ENCODE measurements at places on chromosomes 7 and 10.

GRCh38 chr7:48298779-48299178 is 127.5 kb downstream of the ABCA13 start:
- DNase-seq: no peak
- no peak overlapping the region for H3K4me3 ChIP-seq
- H3K27ac ChIP-seq: no peak overlapping the region
- no peaks in the 10 kb centered on the region for H3K36me3 ChIP-seq

GRCh38 chr7:70640266-70640833 is 491.6 kb upstream of the GALNT17 start:
- DNase-seq: no peak
- H3K27me3 ChIP-seq: no peaks in the 10 kb centered on the region
- H3K36me3 ChIP-seq: no peaks in the 10 kb centered on the region
- no peak overlapping the region for H3K4me3 ChIP-seq
- no peak overlapping the region for H3K27ac ChIP-seq

- no peak for DNase-seq
- no peaks in the 10 kb centered on the region for H3K4me1 ChIP-seq
- H3K36me3 ChIP-seq: no peaks in the 10 kb centered on the region
- H3K27me3 ChIP-seq: no peaks in the 10 kb centered on the region
Observed at GRCh38 chr7:18815261-18815960, 302.0 kb downstream of the TWIST1 start.

- no peak overlapping the region for H3K4me3 ChIP-seq
- no peak for DNase-seq
- H3K36me3 ChIP-seq: peaks cover 10% of the 10 kb centered on the region
- no peaks in the 10 kb centered on the region for H3K4me1 ChIP-seq
Observed at GRCh38 chr10:102147561-102147960, 4.6 kb upstream of the NOLC1 start.

DNA sequence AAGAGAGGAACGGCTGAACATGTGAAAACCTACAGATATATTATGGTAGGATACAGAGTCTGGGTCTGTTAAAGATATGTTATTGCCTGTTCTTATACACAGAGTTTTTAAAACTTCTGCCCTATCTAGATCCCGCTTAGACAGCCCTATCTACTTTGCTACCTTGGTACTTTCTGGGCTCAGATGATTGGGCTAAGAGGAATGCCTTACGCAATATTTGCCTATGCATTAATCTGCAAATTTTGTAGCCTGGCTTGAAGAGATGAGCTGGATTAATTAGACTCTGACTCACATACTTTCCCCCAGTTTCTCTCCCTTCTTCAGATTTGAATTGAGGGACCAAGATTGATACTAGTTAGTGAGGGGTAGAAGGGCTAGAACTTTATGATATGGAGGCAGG is 33.6 kb upstream of the A1CF start:
- no peaks in the 10 kb centered on the region for H3K27me3 ChIP-seq
- H3K4me1 ChIP-seq: no peaks in the 10 kb centered on the region
- H3K27ac ChIP-seq: no peak overlapping the region
- DNase-seq: no peak

DNA sequence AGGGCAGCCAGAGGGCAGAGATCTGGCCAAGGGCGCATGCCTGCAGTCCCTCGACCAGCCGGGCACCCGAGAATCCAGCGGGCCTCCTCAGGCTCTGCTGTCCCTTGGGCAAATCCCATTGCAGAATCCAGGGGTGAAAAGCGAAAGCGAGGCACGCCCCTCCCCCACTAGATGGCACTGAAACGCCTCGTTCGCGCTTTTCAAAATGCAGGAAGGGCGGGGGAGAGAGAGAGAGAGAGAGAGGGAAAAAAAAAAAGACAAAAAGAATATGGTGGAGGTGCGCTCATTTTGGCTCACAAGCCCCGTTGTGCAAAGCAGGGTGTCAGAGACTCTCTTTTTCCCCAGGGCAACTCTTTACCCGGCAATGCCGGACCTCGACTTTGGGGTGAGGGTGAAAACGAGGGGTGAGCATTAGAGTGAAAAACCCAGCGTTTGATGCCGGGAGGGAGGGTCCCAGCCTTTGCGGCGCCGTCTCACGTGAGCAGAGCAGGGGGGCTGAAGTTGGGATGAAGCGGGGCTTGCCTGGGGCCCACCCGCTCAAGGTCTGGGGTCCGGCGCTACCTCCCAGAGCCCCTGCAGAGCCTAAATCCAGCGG is 2.5 kb upstream of the TMEM178B start:
- H3K36me3 ChIP-seq: no peaks in the 10 kb centered on the region
- H3K4me1 ChIP-seq: peaks cover 34% of the 10 kb centered on the region
- no peak overlapping the region for H3K27ac ChIP-seq
- no peak for DNase-seq
- peaks cover 13% of the 10 kb centered on the region for H3K27me3 ChIP-seq

- H3K4me1 ChIP-seq: no peaks in the 10 kb centered on the region
- no peak overlapping the region for H3K4me3 ChIP-seq
- no peaks in the 10 kb centered on the region for H3K36me3 ChIP-seq
- no peak overlapping the region for H3K27ac ChIP-seq
Observed at GRCh38 chr10:69359148-69359547, 57.6 kb downstream of the TACR2 start.

GRCh38 chr7:33685981-33686683 is 219.2 kb upstream of the BMPER start:
- H3K36me3 ChIP-seq: no peaks in the 10 kb centered on the region
- H3K27me3 ChIP-seq: no peaks in the 10 kb centered on the region
- H3K27ac ChIP-seq: no peak overlapping the region

- no peaks in the 10 kb centered on the region for H3K27me3 ChIP-seq
- H3K27ac ChIP-seq: no peak overlapping the region
- H3K4me3 ChIP-seq: no peak overlapping the region
- H3K4me1 ChIP-seq: no peaks in the 10 kb centered on the region
Observed at GRCh38 chr7:70178211-70178610, 579.9 kb downstream of the AUTS2 start.

DNA sequence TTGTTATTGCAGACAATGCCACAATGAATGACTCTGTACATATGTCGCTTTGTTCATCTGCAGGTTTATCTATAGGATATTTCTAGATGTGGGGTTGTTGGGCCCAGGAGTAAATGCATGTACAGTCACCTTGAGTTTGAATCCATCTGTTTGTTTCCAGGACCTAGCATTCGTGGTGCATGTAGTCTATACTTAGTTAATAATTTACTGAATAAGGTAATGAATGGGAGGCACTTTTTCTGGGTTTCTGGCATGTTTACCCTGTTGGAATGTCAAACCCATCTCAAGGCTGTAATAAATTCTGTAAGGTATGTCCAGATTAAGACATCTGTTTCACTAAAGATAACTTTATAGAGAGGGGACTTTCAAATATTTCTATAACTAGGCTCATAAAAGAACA is 23.5 kb downstream of the HECTD2 start:
- H3K27ac ChIP-seq: no peak overlapping the region
- DNase-seq: no peak
- H3K4me3 ChIP-seq: no peak overlapping the region

DNA sequence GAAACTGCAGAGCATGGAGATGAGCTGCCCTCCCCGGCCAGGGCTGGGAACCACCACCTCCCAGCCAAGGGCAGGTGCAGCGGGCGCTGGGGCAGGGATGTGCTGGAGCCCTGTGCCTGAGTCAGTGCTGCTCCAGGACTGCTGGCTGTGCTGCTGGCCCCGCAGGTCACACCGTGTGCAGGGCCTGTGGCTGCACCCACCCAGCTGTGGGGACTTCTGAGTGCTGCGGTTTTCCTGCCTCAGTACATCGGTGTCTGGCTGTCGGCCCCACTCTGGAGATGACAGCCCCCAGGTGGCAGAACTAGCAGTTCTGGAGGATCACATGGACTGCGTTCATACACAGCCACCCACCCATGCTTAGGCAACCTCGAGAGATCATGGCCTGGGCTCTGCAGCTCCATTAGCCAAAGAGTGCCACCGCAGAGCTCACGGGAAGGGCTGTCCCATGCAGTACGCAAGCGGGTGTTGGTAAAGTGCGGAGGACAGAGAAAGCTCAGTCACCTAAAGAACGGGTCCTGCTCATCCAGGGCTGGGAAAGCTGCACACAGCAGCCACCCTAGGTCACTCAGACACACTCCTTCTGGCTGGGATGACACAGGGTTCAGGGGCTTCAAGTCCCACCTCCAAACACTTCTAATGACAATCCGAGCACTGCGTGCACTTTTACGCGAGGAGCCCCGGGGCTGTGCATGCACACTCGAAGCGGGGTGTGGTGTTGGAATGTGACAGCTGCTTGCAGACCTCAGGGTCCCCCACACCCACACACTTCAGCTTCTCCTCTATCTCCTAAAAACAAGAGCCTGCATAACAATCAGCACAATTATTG is 198.1 kb upstream of the PPP2R2D start:
- no peaks in the 10 kb centered on the region for H3K27me3 ChIP-seq
- no peaks in the 10 kb centered on the region for H3K36me3 ChIP-seq
- no peak overlapping the region for H3K27ac ChIP-seq
- no peak overlapping the region for H3K4me3 ChIP-seq
- DNase-seq: no peak

GRCh38 chr10:43471146-43471545 is 34.2 kb downstream of the ZNF487 start:
- H3K4me3 ChIP-seq: no peak overlapping the region
- no peaks in the 10 kb centered on the region for H3K27me3 ChIP-seq
- no peak overlapping the region for H3K27ac ChIP-seq
- no peak for DNase-seq

- peaks cover 13% of the 10 kb centered on the region for H3K36me3 ChIP-seq
- H3K4me3 ChIP-seq: no peak overlapping the region
- H3K27me3 ChIP-seq: no peaks in the 10 kb centered on the region
- peak overlapping the region; percentile 54 for H3K27ac ChIP-seq
Observed at GRCh38 chr10:30456266-30456665, 22.3 kb downstream of the MAP3K8 start.

GRCh38 chr7:68833422-68833821 is 764.9 kb upstream of the AUTS2 start:
- DNase-seq: no peak
- no peaks in the 10 kb centered on the region for H3K36me3 ChIP-seq
- no peak overlapping the region for H3K27ac ChIP-seq
- no peaks in the 10 kb centered on the region for H3K4me1 ChIP-seq
- no peak overlapping the region for H3K4me3 ChIP-seq
